ENCODE measurements at places on chromosomes 11 and 22. TPM values are rescaled to one million over a fixed set of nuclear protein-coding genes. Genes with fewer than 3 reads are reported as not detected.

The RAB38 gene
- total RNA-seq = 86.4 TPM

The ALDH3B2 gene
- 43.2 TPM for total RNA-seq

The OR10A4 gene
- total RNA-seq = not detected

The TRIM48 gene
- total RNA-seq = not detected

The DTX4 gene
- 5.9 TPM for total RNA-seq

The FREY1 gene
- total RNA-seq = 0.21 TPM

The FAM180B gene
- total RNA-seq = not detected

The MRGPRF gene
- 0.37 TPM for total RNA-seq

The CBY1 gene
- 24.1 TPM for total RNA-seq

The GDPD4 gene
- not detected for total RNA-seq

The DCDC1 gene
- total RNA-seq = not detected

The HYLS1 gene
- total RNA-seq = 7.2 TPM

The MRE11 gene
- 10.6 TPM for total RNA-seq

The GGTLC2 gene
- total RNA-seq = not detected

The SLC6A5 gene
- not detected for total RNA-seq

The OR52M1 gene
- total RNA-seq = not detected

The CASP1 gene
- 17.7 TPM for total RNA-seq

The CRYAB gene
- total RNA-seq = 16.6 TPM
